WERI-Rb-1 (cell line): ENCODE measurements at places on chromosomes 6 and 20.

DNA sequence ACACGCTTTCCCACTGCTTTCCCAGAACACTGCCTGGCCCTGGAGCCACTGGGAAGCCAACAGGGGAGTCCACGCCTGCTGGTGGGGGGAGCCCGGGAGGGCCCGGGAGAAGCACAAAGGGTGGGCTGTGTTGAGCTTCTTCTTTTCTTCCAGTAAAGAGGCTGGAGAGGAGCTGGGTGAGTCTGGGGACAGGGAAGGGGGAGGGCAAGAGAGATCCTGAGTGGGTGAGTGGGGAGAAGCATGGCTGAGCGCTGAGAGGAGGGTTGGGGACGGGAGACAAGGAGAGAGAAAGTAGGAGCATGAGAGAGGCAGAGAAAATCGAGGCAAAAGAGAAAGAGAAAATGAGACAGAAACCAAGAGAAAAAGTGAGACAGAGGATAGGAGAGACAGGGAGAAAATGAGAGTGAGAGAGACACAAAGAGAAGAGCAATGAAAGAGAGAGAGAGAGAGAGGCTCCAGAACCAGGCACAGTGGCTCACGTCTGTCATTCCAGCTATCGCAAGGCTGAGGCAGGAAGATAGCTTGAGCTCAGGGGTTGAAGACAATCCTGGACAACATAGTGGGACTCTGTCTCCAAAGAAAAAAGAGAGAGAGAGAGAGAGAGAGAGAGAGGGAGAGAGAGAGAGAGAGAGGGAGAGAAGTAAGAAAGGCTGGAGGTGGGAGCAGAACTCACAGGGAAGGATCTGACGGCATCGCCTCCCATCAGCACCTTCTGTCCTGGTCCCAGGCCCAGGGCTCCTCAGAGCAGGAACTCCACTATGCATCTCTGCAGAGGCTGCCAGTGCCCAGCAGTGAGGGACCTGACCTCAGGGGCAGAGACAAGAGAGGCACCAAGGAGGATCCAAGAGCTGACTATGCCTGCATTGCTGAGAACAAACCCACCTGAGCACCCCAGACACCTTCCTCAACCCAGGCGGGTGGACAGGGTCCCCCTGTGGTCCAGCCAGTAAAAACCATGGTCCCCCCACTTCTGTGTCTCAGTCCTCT lies 2.0 kb downstream of the LST1 start:
- DNase-seq, result no peak

DNA sequence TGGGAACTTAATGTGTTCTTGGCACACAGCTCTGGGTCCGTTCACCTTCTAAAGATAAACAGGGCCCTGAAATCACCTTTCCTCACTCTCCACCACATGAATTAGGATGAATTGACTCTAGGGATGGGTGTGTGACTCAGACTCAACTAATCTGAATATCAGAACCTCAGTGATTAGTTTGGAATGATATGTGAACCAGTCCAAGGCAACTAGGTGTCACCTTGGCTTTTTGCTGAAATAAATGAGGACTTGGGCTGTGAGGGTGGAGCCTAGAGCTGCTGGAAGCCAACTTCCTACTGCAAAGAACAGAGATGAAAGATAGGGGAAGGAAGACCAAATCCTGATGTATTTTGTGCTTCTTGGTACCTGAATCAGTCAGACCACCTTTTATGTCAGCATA lies 132.0 kb upstream of the RNF24 start:
- no peak for DNase-seq

- DNase-seq, result no peak
These were observed 100.7 kb downstream of the LAMP5 start for GRCh38 chr20:9615118-9615517.

- no peak for DNase-seq
These were observed 152.3 kb upstream of the BEND6 start for GRCh38 chr6:56802584-56802983.

GRCh38 chr6:20691185-20691584 lies 156.9 kb downstream of the CDKAL1 start:
- DNase-seq, result peak; percentile 69

DNA sequence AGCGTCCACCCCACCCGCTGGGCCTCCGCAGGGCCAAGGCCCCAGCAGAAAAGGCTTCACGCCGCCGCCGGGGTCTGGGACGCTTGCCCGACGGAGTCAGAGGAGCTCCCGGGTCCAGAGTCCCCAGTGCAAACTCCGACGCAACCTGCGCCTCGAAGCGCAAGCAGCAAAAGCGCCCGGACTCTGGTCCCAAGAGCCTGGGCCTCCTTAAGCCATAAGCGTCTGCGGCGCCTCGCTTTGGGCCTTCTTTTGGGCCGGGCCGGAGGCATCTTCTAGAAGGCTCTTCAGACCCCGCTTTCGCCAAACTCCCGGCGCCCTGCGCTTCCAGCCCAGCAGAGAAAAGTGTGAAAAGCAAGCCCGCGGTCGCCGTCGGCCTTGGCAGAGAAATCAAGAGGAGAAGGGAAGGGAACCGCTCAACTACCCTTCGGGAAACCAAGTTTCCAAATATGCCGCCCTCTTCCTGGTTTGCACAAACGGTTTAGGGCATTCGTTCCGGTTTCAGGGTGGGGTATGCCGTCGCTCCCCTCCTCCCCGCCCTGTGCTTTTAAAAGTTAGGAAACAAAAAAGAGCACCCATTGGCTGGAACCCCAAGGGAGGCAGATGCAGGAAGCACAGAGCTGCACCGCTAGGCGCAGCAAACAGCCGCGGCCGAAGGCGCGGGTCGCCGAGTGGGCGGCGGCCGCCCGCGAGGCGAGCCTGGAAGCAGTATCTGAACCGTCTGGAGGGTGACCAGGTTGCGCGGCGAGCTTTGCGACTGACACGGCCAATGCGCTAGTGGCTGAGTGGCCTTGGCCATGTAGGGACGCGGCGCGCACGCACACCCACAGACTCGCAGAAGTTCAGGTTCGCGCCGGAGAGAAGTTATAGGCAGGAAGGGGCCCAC lies 1.2 kb downstream of the TBX18 start:
- peak; percentile 73 for DNase-seq

DNA sequence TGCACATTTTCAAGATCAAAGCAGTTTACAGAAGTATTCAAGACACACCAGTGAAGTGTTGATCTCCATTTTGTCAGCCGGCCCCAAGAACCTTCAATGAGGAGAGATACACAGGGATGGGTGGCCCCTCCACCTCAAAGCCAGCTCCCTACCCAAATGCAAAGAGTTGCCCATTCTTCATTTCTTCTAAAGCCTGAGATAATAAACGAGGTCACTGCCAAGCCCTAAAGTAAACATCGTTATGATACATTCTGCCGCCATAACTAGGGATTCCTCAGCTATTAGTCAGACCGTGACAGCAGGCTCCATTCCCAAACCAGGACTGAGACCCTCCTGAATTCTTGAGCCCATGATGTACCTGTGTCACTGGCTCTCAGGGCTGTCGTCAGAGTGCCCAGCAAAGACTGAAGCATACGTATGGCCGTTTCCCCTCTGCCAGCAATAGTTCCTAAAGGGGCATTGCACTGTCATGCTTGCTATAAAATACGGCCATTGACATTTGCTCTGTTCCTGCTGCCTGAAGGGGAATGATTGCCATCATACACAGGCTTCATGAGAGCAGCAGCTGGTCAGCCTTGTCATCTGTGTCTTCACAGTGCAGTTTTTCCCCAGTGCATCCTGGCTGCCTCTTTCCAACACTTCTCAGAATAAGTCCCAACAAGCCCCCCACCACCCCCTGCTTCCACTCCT lies 41.7 kb downstream of the ISM1 start:
- DNase-seq, result no peak

- DNase-seq, result peak; percentile 53
These were observed 11.1 kb upstream of the SLC4A11 start for GRCh38 chr20:3250091-3250504.
